ENCODE measurements at places on chromosomes 13 and 19.

DNA sequence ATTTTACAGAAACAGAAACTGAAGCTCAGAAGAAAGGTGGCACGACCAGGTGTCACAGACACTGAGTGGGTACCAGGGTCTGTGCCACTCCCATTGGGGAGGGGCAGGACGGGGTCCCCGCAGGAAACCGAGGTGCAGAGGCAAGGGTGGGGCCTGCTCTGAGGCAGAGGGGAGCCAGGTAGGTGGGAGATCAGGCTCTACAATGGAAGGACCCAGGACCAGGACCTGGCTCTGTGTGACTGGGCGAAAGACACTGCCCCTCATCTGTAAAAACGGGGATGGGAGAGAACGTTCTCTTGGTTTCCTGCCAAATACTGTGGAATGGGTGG lies 2.8 kb downstream of the PTGIR start:
- DNase-seq, result no peak

GRCh38 chr19:38307597-38307996 lies 3.5 kb downstream of the C19orf33 start:
- DNase-seq, result no peak

DNA sequence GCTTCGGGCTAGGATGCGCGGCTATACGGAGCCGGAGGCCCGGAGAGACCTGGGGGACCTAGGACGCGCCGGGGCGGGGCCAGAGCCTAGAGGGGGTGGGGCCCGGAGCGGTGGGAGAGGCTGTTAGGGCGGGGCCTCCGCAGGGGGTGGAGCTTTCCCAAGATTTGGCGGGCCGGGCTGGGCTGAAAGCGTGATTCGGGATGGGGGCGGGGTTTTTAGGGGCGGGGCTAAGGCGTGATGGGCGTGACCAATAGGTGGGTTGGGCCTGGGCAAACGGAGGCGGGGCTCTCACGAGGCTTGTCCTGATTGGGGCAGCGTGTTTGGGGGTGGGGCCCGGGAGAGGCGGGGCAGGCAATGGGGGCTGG lies 439 bp downstream of the RAB11B start:
- DNase-seq, result peak; percentile 75

GRCh38 chr13:38376546-38376945 lies 26.9 kb downstream of the UFM1 start:
- no peak for DNase-seq

- no peak for DNase-seq
Measured at GRCh38 chr13:80361883-80362327, 21.0 kb upstream of the SPRY2 start.

DNA sequence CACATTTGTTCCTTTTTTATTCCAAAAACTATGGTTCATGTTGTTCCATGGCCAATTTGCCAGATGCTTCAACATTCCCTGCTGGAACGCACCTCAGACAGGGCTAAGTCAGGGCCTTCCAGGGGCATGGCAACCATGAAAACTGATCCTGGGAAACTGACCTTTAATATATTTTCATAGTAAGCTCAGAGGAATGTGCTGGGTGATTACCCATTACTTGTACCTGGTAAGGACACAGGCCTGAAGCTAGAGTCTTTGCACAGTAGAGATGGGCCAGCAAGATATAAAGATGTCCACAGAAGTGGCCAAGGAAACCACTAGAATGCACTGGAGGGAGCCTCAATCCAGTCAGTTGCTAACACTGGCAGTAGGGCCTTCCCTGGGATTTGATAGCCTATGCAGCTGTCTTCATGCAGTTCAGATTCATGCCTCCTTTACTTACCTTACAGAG lies 353.1 kb downstream of the ENOX1 start:
- no peak for DNase-seq

GRCh38 chr13:23449398-23450162 lies 16.1 kb upstream of the SACS start:
- DNase-seq, result no peak

- DNase-seq, result no peak
Measured at GRCh38 chr19:6020166-6020882, 42.4 kb upstream of the RANBP3 start.

- no peak for DNase-seq
Measured at GRCh38 chr13:106589716-106590115, 21.8 kb upstream of the ARGLU1 start.

DNA sequence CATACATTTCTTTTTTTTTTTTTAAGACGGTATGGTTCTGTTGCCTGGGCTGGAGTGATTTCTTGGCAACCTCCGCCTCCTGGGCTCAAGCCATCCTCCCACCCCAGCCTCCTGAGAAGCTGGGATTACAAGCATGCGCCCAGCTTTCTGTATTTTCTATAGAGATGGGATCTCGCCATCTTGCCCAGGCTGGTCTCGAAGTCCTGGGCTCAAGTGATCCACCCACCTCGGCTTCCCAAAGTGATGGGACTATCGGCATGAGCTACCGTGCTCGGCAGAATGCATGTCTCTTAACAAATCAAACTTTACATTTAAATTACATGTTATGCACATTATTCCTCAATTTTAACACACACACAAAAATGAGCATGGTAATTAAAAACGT lies 1.2 kb downstream of the NDUFA13 start:
- no peak for DNase-seq

GRCh38 chr19:1465191-1466016 lies 13.6 kb downstream of the C19orf25 start:
- DNase-seq, result no peak

DNA sequence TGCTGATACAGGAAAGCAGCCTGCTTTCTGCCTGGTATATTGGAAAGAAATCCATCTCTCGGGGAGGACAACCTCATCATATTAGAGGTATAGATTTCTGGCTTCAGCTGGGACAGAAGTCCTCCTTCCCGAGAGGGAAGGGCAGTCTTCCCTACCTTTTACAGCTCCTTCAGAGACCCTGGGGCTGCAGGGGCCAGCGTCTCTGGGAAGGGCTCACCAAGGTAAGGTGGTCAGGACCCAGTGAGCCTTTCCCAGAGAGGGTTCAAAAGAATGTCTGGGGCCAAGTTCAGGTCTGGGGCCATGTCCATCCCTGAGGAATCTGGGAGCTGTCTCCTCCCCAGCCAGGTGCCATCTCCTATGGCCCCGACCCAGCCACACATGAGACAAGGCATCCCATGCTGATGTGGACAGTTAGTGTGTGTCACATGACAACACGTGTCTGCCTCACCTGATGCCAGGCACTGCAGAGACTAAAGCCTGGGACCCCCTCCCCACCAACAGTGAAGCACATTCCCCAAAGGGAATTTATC lies 136.4 kb downstream of the URI1 start:
- no peak for DNase-seq

- DNase-seq, result no peak
Measured at GRCh38 chr13:49908637-49909036, 27.5 kb downstream of the SPRYD7 start.

GRCh38 chr13:59689057-59689456 lies 474.7 kb downstream of the DIAPH3 start:
- DNase-seq, result no peak

DNA sequence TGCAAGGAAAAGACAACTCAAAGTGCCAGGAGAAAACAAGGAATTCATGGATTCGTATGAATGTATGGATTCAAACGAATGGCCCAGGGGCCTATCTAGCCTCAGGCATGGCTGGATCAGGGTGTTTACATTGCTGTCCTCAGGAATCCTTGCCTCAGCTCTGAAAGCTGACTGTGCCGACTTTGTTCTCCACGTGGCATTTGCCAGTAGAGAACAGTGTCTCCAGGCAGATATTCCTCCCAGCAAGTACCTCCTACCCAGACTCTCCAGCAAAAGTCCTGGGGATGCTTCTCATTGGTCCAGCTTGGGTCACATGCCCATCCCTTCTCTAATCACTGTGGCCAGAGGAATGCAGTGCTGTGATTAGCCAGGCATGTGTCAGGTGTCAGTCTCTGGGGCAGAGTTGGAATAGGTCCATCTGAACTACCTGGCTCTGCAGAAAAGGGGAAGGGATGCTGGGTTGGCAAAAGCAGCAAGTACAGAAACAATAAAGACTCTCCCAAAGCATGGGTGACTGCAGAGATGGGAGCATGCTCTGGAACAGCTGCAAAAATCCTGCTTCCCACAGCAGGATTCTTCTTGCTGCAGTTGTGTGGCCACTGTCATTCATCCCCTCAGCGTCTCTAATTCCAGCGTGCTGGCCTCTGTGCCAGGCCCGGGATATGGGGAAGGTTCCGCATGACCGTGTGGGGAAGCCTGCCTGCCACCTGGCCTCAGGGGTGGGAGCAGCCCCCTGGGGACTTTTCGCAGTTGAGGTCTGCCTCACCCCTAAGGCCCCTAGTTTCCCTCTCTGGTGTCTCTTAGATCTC lies 30.0 kb downstream of the CCNE1 start:
- DNase-seq, result peak; percentile 72

DNA sequence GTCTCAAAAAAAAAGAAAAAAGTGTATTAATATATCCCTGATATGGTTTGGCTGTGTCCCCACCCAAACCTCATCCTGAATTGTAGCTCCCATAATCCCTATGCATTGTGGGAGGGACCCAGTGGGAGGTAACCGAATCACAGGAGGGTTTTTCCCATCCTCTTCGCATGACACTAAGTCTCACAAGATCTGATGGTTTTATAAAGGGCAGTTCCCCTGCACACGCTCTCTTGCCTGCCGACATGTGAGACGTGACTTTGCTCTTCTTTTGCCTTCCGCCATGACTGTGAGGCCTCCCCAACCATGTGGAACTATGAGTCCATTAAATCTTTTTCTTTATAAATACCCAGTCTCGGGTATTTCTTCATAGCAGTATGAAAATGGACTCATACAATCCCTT lies 17.7 kb downstream of the STK24 start:
- DNase-seq, result no peak

GRCh38 chr13:25966086-25966485 lies 85.7 kb downstream of the SHISA2 start:
- no peak for DNase-seq

GRCh38 chr19:43408043-43408442 lies 6.6 kb upstream of the TEX101 start:
- no peak for DNase-seq

- no peak for DNase-seq
Measured at GRCh38 chr13:67156723-67157060, 73.4 kb downstream of the PCDH9 start.

GRCh38 chr13:111493468-111493867 lies 173.0 kb downstream of the TEX29 start:
- no peak for DNase-seq

DNA sequence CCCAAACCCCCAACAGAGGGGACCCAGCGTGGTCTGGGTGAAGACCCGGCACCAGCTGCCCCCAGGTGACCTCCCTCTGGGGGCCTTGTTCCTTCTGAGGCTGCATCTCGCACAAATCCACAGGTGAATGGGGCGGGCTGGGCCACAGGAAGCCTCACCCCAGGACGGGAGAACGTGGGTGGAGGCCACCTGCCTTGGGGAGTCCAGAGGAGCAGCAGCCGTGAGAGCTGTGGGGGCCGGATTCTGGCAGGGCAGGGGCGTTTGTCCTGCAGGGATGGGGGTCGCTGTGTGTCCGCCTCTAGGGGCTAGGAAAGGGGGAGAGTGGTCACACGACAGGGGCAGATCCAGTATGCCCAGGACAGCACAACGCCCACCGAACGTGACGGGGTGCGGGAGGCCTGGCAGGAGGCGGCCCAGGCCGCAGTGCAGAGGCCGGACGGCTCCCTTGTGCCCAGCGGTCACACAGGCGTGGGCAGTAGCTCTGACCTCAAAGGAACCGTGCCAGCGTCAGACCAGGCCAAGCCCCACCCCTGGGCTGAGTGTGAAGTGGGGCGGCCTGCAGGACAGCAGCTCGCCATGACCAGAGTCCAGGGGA lies 6.7 kb downstream of the POLR2E start:
- no peak for DNase-seq

GRCh38 chr19:2291185-2291751 lies 9.3 kb upstream of the PEAK3 start:
- DNase-seq, result no peak

DNA sequence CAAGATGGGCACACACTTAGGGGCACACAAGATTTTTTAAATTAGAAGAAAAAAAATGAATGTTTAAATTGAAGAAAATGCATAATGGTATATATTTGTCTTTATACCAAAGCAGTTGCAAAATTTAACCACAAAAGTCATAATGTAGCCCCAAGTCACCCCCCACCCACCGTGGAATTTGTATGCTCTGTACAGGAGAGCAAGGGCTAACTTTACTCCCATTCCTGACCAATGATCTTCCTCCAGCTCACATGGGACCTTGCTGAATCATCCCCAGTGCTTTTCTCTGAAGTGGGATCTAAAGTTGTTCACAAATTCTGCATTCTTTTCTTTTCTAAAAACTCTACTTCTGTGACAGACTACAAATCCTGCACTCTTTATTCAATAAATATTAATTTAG lies 597.0 kb downstream of the UQCRFS1 start:
- no peak for DNase-seq

- no peak for DNase-seq
Measured at GRCh38 chr13:21016487-21016886, 44.9 kb downstream of the LATS2 start.

DNA sequence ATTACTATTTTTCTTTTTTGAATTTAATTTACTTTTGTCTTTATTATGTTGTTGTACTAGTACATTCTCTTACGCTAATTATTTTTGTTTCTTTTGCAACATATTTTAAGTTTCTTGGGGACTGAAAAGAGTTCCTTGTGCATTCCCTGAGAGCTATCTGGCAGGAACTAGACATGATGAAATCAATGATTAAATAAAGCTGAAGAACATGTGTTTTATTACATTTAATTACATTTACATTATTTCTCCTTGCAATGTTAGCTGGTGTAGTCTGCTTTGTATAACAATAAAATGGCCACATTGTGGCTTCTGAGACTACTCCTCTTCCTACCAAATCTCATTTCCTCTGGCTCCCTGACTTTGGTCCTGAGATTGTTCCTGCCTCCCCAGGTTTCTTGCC lies 244.9 kb downstream of the NDFIP2 start:
- DNase-seq, result no peak

DNA sequence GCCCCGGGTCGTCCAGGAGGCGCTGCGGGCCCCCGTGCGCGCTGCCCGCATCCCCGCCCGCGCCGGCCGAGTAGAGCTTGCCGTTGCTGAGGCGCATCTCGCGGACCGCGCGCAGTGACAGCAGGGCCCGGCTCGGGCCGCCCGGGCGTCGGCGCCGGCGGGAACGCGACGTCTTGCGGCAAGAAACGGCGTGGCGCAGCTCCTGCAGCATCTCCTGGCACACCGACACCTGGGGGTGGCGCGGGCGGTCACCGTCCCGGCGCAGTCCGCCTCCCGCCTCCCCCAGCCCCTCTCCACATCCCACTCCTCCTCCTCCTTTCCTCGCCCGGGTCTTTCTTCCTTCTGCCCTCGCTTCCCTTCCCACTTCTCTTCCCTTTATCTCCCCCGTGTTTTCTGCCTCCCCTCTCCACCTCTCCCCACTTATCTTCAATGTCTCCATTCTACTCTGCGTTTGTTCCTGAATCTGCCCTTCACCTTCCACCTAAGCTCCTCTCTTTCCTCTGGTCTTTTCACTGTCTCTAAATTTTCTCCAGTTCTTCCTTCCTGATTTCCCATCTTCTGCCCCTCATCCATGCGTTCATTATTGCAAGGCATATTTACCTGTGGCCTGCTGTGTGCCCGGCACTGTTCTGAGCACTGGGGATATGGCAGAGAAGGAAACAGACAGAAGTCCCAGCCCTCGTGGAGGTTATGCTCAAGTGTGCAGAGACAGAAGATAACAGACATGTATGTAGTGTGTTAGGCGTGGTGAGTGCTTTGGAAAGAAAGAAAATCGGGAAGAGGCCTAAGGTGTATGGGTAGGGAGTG lies 5.2 kb upstream of the ATP1A3 start:
- DNase-seq, result no peak

- DNase-seq, result no peak
Measured at GRCh38 chr19:46624958-46625661, at the start of gene PTGIR. PTGIR (minus strand) TSS chr19:46625089; CDS start chr19:46624225, 864 bp downstream.

Data from H54 (cell line).